ENCODE measurements at places on chromosomes 5 and 9. TPM values are rescaled to one million over a fixed set of nuclear protein-coding genes. Genes with fewer than 3 reads are reported as not detected.

GRCh38 chr5:87347272-87347671 is 65.5 kb downstream of the CCNH start:
- no peak for DNase-seq

- no peak for DNase-seq
Measured at GRCh38 chr5:150313501-150313900, 10.8 kb upstream of the ARSI start.

DNA sequence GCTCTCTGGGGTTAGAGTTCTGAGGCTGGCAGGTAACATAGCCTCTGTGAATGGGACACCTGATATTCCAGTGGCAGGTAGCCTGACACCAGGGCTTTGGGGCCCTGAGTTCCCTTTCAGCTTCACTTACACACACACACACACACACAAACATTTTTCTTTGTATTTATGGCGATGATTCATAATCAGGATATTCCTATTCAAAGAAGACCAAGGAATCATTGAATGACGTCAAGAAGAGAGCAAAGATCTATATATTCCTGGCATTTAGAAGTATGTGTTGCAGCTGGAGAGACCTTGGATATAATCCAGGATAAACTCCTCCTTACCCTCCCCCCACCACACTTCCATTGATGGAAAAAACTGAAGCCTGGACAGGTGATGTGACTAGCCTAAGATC is 7.9 kb upstream of the ENTREP1 start:
- no peak for DNase-seq

DNA sequence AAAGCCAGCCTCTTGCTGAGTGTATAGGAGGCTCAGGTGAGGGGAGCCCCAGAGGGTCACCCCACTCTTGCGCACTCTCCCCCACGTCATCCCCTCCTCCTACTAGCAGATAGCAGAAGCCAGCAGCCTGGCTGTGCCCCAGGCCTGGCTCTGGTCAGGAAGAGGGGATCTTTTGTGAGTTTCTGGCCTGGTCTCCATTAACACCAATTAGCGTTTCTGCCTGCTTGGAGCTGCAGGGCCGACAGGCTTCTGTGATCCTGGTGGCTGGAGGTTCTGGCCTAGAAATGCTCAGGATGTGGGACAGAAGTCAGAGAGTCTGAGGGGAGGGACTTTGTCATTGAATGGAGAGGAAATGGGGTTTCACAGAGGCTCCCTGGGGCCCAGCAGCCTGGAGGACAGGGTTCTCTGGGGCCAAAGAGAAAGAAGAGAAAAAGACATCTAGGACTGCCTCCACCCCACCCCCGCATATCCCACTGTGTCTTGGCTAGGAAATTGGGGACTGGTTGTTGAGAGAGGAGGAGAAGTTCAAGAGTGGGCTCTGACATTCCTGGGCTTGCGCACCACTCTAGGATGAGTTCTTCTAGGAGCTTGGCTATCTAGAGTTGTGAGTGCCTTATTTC is 47.5 kb upstream of the ARAP3 start:
- no peak for DNase-seq

DNA sequence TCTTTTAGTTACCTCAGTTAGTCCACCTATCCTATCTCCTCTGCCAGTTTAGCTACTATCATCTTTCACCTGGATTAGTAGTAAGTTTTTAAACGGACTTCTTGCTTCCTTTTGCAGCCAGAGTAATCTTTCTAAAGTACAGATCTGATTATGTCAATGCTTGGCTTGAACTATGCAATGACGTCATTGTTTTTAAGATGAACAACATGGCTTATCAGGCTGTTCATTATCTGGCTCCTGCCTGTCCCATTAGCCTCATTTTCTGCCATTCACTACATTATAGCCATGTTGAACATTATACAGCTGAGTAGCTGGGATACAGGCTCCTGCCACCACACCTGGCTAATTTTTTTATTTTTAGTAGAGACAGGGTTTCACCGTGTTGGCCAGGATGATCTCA is 98.7 kb downstream of the RANBP17 start:
- DNase-seq, result no peak

DNA sequence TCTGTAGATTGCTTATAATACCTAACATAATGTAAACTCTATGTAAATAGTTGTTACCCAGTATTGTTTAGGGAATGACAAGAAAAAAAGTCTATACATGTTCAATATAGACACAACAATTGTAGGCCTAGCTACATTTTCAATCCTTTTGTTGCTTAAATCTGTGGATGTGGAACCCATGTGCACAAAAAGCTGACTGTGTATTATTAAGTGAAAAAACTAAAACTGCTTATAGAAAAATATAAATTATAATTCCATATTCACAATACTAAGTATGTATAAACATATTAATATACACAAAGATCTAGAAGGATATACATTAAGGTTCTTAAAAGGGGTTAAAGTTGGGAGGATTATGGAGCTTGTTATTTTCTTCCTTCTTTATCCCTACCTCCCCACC is 188.7 kb downstream of the PIK3R1 start:
- no peak for DNase-seq

GRCh38 chr9:77643871-77644270 is 4.3 kb downstream of the GNA14 start:
- DNase-seq, result no peak

- DNase-seq, result no peak
Measured at GRCh38 chr5:124154714-124155113, 591.7 kb downstream of the ZNF608 start.

TPM2 gene
- polyA plus RNA-seq, result 2.4 TPM

COL15A1 gene
- polyA plus RNA-seq, result not detected

GRCh38 chr5:143262393-143263174 is 140.9 kb downstream of the NR3C1 start:
- no peak for DNase-seq

DNA sequence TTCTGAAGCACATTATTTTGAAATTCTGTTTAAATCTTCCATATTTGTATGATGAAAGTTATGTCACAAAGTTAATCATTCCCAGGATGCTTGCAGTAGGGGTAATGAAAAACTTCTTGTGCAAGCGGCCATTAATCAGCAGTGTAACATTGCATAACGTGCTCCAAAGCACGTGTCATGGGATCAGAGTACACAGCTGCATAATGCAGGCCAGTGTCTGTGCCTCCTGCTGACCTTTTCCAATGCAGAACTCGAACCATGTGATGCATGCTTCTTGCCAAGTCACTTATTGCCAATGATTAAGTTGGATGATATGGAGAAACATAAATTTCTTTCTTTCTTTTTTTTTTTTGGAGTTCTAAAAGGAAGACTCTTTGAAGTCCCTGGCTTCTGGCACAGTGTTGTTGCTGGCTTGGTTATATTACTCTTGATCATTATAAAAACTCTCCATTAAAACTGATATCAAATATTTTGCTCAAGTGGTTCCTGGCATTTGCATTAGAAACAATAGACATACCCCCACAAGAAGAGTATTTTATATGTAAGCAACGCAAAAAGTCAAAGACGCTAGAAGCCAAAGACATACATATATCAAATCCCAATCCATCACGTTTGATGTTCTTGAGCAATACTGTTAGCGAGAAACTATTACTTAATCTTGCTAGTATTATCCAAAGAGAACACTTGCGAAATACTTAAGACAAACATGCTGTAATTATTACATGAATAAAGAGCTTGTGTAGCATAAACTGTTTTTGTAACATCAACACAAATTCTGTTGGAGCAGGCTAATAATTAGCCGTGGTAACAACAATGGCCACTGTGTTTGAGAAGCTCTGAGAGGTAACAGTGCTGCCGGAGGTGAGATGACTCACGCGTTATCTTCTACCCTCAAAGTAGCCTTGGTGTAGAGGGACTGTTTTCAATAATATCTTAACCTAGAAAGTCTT is 164.2 kb downstream of the AUH start:
- DNase-seq, result no peak

DNA sequence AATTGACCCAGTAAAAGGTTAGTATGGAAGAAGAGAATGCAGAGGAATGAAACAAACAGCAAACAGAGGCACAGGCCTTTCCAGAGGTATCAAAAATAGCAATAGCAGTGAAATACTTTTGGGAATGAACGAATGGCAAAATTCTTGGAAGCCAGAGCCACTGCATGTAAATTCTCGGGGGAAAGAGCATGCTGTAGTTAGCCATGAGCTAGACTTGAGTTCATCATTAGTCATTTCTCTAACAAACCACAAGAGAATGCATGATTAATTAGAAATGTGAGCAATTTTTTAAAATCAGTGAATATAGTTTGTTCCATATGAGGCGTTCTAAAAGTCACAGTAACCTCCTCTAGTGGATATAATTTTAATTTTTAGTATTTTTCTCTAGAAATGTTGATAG is 170.3 kb upstream of the PRR16 start:
- no peak for DNase-seq

GRCh38 chr9:7115606-7116005 is 357.8 kb downstream of the KDM4C start:
- no peak for DNase-seq

DNA sequence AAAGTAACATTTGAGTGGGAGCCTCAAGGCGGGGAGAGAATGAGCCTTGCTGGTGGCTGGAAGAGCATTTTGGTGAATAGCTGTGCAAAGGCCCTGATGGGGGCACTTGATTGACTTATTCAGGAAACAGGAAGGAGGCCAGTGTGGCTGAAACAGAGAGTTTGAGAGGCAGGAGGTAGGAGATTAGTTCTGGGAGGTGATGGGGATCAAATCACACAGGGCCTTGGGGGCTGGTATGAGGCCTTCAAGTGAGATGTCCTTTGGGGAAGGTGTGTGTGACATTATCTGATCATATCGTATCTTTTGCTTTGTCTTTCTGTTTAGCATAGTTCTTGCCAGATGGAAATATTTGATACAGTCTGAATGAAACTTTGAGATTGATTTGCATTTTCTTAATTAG is 172.3 kb downstream of the TENT4A start:
- no peak for DNase-seq

All from B cell (primary cell).